ENCODE measurements at places on chromosomes 12 and 14.

GRCh38 chr12:127515941-127516340 is 751.0 kb upstream of the TMEM132C start:
- no peak for DNase-seq

GRCh38 chr12:46219132-46219876 is 49.5 kb downstream of the SLC38A1 start:
- DNase-seq = no peak

- no peak for DNase-seq
Observed at GRCh38 chr14:80425686-80426085, 214.4 kb upstream of the DIO2 start.

DNA sequence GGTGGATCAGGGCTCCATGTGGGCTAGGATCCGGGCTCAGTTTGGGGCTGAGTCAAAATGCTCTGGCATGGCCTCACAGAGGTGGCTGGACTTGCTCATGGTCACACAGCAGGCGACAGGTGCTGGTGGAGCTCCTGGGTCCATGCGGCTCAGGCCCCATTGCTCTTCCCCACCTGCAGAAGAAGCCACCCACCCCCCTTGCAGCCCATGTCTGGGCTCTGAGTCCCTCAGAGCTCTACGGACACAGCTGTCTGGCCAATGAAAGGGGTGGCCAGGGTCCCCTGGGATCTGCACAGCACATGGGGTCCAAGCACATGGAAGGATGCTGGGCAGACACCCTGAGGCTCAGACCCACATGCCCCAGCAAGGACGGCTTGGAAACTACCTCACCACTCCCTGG is 17.0 kb upstream of the C14orf180 start:
- no peak for DNase-seq

DNA sequence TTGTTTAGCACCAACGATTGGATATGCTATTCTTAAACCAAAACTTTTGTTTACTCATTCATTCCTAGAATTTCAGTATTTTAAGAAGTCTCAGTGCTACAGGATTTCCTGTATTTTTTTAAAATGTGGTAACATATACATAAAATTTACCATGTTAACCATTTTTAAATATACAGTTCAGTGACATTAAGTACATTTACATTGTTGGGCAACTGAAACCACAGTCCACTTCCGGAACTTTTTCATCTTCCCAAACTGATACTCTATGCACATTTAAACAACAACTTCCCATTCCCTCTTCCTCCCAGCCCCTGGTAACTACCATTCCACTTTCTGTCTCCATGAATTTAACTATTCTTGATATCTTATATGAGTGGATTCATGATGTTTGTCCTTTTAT is 30.3 kb downstream of the PDE3A start:
- DNase-seq = no peak

DNA sequence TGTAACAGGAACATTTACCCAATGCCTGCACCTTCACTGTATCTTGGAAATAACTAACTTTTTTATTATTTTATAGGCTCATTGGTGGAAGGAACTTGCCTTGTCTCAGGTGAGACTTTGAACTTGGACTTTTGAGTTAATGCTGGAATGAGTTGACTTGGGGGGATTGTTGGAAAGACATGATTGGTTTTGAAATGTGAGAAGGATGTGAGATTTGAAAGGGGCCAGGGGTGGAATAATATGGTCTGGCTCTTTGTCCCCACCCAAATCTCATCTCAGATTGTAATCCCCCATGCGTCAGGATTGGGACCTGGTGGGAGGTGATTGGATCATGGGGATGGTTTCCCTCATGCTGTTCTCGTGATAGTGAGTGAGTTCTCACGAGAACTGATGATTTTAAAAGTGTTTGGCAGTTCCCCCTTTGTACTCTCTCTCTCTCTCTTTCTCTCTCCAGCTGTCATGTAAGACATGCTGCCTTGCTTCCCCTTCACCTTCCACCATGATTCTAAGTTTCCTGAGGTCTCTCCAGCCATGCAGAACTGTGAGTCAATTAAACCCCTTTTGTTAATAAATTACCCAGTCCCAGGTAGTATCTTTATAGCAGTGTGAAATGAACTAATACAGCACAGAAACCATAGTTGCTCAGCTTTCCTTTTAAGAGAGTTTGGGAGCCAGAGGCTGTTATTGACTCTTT is 244.1 kb downstream of the BTG1 start:
- DNase-seq = no peak

- no peak for DNase-seq
Observed at GRCh38 chr12:104636496-104636895, 179.7 kb downstream of the CHST11 start.

- DNase-seq = no peak
Observed at GRCh38 chr12:57452181-57452936, 2.7 kb upstream of the INHBE start.

GRCh38 chr12:24788886-24789285 is 160.0 kb downstream of the BCAT1 start:
- DNase-seq = no peak

DNA sequence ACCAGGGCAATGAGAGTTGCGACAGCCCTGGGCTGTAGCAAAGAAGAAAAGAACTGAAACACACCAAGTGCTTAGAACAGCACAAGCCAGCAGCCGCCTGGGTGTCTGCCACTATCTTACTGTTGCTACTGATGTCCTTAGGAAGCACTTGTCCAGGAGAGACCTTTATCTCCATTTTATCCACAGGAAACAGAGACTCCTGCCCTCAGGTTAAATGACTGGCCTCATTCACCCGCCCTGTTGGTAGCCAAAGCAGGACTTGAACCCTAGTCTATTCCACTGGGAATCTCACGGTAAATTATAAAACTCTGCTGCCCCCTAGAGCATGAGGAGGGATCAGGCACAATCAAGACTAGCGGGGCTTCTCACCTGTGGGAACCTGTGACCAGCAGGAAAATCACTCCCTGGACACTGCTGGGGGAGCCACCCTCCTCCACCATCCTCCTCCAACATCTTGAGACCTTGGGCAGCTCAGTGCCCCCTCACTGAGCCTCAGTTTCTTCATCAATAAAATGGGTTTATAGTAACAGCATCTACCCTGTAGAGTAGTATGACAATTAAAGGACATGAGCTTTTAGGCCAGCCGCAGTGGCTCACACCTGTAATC is 20.5 kb upstream of the TESC start:
- no peak for DNase-seq

GRCh38 chr12:5511644-5512600 is 80.0 kb downstream of the NTF3 start:
- DNase-seq = no peak

DNA sequence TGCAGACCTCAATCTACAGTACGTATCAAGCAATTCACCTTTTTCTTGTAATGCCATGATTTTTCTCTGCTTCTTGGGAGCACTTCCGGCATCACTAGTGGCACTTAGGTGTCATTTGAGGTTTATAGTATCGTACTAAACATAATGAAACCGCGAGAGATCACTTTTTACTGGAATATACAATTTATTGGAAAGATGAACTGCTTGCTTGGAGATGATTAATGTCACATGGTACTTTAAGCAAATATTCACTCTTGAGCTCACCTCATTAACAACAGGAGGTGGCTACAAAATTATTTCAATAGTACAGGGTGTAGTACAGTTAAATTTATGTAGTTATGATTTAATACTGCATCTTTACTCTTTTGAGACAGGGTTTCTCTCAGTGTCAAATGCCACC is 11.5 kb downstream of the FUT8 start:
- no peak for DNase-seq

DNA sequence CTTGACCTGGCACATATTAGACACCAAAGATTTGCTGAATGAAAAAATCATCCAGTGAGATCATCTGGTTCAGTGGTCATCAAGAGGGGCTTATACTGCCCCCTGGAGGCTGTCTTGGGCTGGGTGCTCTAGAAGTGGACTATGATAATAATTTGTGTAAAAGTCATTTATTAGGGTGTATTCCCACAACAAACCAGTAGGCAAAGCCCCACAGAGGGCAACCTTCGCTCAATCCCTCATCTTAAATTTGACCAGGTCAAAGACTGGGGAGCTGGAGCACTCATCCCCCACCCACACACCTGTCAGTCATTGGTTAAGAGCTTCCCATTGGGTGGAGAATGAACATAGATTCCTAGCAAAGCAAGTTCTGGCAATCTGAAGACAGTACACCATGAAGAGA is 20.0 kb upstream of the FICD start:
- DNase-seq = no peak

DNA sequence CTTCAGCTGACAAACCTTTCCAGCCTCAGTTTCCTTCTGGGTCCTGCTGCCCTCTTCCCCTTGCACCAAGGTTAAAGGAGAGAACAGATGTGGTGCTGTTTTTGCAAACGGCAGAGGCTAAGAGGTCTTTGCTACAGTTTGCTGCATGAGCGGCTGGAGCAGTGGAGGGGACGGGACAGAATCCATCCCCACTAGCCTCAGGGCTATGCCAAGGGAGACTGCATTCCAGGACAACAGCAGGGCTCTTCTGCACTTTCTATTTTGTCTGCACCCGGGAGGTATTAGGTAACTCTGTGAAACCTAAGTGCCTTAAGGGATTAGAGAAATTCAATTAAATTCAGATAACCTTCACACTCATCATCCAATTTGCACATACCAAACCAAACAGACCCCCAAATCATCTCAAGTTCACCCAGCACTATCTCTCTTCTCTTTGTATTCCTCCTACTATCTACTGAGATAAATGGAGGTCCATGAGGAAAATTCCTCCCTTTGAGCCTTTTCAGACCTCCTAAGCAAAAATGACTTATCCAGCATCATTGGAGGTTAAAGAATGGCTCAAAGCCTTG is 103.8 kb upstream of the VRK1 start:
- no peak for DNase-seq

DNA sequence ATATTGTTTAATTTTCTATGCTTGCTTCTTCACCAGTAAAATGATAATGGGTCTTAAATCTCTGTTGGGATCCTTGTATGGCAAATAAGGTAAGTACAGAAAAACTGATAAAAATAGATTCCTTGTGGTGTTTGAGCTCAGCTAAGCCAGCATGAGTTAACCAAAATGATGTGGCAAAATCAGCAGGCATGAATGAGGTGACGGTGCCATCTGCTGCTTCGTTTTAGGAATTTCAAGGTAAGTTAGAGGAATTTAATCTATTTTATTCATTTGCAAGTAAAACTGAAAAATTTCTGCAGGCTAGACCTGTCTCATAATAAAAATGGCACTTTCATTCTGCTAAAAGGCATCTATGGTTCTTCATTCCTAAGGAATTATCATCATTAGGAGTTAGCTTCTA is 10.0 kb upstream of the CLEC7A start:
- DNase-seq = no peak

GRCh38 chr14:86464341-86464740 is 934.4 kb downstream of the FLRT2 start:
- DNase-seq = no peak

DNA sequence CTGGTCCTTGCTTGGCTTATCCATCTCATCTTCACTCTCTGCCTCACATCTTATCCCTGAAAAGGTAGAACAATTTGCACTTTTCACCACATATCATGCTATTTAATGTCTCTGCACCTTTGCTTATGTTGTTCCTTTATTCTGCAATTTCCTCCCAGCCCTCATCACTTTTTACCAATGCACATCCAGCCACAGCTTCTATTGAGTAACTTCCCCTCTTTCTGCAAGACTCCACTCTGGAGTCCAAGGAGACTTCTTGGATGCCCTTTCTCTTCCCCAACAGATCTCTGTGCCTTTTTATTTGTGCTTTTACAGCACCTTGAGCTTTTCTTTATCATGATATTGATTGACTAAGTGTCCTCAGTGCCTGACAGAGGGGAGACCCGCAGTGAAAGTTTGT is 797.1 kb downstream of the VRK1 start:
- no peak for DNase-seq

- no peak for DNase-seq
Observed at GRCh38 chr12:56978397-56979138, 21.2 kb upstream of the RDH16 start.

- DNase-seq = no peak
Observed at GRCh38 chr14:103140316-103141109, 17.3 kb downstream of the TNFAIP2 start.

DNA sequence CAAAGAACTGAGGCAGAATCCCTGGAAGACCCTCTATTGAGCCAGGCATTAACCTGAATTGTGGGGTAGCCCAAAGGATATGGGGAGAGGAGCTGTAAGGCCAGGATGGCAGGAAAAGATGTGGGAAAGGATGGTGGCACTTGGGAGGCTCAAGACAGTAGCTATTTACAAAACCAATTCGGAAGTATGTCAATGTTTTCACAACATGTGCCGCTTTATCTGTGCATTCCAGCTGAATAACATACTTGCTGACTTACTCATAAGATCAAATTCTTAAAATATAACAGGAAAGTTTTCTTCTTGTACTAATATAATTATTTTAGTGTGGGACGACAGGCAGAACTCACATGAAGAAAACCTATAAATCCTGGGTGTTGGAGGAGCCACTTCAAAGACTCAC is 10.6 kb downstream of the BBS10 start:
- DNase-seq = no peak

DNA sequence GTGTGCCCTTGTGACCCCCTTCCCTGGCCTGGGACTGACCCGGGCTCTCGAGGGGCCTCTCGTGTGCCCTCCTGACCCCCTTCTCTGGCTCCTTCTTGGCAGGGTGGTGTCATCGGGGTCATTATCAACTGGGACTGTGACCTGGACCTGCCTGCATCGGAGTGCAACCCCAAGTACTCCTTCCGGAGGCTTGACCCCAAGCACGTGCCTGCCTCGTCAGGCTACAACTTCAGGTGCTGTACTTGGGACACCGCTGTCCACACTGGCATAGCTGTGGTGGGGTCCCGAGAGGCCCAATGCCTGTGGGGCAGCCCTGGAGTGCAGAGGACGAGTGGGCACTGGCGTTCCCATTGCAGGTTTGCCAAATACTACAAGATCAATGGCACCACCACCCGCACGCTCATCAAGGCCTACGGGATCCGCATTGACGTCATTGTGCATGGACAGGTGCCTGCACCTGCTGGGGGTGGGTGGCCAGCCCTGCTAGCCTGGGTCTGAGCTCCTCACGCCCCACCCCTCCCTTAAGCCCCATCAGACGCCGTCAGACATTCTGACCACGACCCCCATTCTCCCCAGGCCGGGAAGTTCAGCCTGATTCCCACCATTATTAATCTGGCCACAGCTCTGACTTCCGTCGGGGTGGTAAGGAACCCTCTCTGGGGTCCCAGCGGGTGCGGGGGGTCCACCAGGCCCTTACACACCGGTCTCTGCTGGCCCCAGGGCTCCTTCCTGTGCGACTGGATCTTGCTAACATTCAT is 2.5 kb downstream of the P2RX2 start:
- no peak for DNase-seq

DNA sequence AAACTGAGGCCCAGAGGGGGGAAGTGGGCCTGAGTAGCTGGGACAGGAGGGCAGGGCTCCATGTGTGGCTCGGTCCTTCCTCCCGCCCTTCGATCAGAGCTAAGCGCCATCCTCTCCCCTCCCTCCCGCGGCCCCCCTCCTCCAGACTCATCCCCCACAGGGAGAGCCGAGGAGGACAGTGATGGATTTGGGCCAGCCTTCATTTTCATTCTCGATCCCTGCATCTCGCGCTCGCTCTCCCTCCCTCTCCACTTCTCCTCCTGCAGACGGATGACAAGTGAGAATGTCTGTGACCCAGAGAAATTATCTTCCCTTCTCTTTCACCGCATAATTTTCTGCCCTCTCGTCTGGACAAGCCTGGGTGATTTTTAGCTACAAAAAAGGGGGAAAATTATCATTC is 183.3 kb downstream of the RBM19 start:
- no peak for DNase-seq

GRCh38 chr12:56071648-56072047 is 8.3 kb upstream of the ERBB3 start:
- no peak for DNase-seq

Data from stimulated activated CD4-positive, alpha-beta T cell treated with anti-CD3 and anti-CD28 coated beads, Interleukin-1b, Interleukin-23, amount 100 ng/mL, for 24 hours (primary cell).